ENCODE measurements at places on chromosomes 7 and 10. TPM values are rescaled to one million over a fixed set of nuclear protein-coding genes. Genes with fewer than 3 reads are reported as not detected.

GRCh38 chr10:44895280-44895679, 15.9 kb upstream of the TMEM72 start:
- no peaks in the 10 kb centered on the region for H3K27me3 ChIP-seq
- no peaks in the 10 kb centered on the region for H3K4me1 ChIP-seq
- H3K36me3 ChIP-seq = no peaks in the 10 kb centered on the region
- no peak for DNase-seq
- H3K4me3 ChIP-seq = no peak overlapping the region

Gene MYL7
- 1.6 TPM for total RNA-seq

Gene RPEL1
- total RNA-seq = 0.30 TPM

Gene CCL26
- total RNA-seq = not detected

GRCh38 chr7:128027485-128027980, 3.7 kb downstream of the LRRC4 start:
- no peaks in the 10 kb centered on the region for H3K36me3 ChIP-seq
- H3K4me1 ChIP-seq = peaks cover 53% of the 10 kb centered on the region
- H3K27ac ChIP-seq = no peak overlapping the region
- H3K27me3 ChIP-seq = no peaks in the 10 kb centered on the region

Measured in lower lobe of right lung (tissue), 2 donors.